ENCODE measurements at places on chromosomes 2 and 18.

- DNase-seq, result no peak
These were observed 136.5 kb downstream of the DSEL start for GRCh38 chr18:67379981-67380380.

GRCh38 chr2:158624071-158624667, 167.4 kb downstream of the PKP4 start:
- no peak for DNase-seq

DNA sequence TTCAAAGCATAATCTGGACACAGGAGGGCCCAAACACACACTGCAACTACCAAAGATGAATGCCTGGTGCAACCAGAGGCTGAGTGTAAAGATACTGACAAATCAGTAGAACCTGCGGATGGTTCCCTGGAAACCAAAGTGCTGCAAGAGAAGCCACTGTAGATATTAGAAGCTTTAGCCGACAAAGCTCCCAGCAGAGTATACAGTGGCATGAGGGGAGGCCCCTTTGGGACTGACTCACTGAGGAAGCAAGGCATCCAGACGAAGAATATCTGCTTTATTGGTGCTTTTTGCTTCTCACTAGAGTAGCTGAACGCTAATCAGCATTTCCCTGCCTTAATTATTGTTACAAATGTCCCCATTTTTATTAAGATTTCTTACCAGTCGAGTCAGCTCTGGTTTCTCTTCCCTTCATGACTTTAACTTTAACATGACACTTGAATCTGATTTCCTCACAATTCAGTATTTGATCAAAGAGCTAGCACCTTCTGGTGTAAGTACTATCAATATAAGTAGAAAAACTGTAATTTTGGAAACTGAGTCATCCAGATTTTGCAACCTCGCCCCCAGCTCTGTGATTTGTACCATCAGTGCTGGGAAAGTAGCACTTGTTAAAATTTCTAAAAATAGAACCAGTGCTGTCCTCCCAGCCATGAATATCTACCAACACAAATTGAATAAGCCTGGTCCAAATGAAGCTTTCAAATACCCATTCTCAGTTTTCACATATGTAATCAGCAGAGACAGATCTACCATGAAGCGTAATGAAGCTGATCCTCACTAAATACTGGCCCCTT, 34.2 kb downstream of the FIGN start:
- DNase-seq, result no peak

DNA sequence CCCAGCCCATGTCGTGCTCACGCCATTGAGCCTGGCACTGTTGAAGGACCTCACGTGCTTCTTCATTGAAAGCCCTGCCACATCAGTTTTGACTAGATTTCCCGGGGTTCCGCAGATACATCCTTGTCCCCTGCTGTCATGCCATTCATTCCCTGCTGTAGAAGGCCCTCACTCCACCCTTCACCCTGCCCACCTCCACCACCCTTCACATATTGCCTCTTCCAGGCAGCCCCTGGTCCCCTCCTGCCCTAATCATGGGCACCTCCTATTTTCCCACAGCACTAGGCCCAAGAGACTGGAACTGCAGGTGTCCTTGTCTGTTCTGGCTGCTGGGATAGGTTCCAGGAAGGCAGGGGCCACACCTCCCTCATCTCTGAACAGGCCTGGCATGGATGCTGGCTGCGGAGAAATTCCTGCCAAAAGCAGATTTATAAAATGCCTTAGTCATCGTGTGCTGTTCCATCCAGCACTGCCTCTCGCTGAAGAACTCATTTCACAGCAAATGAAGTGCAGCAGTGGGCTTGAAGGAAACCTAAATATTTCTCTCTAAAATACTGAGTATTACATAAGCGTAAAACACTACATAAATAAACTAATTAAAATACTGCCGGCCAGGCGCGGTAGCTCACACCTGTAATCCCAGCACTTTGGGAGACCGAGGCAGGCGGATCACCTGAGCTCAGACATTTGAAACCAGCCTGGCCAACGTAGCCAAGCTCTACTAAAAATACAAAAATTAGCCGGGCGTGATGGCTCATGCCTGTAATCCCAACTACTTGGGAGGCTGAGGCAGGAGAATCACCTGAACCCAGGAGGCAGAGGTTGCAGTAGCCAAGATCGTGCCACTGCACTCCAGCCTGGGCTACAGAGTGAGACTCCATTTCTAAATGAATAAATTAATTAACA, 38.4 kb downstream of the EIF4E2 start:
- no peak for DNase-seq

- no peak for DNase-seq
These were observed 143.5 kb downstream of the PKP4 start for GRCh38 chr2:158600155-158600802.

- peak; percentile 50 for DNase-seq
These were observed 11.2 kb downstream of the DBI start for GRCh38 chr2:119377993-119378345.

GRCh38 chr2:159051133-159051532, 82.7 kb downstream of the TANC1 start:
- DNase-seq, result no peak

GRCh38 chr2:46151577-46151976, 145.6 kb upstream of the EPAS1 start:
- no peak for DNase-seq
